ENCODE measurements at places on chromosomes 3 and 15.

DNA sequence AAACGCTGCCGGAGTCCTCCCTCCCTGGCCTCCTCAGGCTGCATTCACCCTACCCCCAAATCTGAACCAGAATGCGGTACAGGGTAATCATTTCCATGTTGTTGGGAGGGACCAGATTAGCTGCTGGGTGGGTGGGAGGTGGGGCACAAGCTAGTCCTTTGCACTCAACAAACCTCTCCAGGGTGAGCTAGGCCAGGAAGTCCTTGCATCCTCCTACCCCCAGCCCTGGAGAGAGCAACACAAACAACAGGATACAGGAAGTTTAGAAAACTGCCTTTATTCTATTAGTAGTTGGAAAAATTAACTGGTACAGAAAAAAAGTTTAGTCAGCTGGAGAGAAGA, 702 bp upstream of the GPX1 start:
- no peak for DNase-seq

DNA sequence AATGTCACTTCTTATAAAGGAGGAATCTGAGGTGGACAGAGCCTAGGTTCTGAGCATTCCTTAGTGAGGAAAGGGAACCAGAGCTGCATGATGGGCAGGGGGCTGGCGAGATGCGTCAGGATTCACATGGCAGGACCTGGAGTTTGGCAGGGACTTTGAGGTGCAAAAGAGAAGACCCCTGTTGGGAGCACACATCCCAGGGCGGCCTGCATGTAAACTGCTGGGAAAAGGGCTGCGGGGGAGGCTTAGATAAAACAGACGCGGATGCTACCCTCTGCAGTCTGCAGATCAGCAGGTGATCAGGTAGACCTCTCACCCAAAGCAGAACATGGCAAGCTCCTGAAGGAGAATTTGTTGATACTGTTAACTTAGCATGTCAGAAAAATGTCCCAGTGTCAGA, 168.4 kb downstream of the VGLL4 start:
- no peak for DNase-seq

- DNase-seq: peak; percentile 30
These were observed 1.6 kb downstream of the RFTN1 start for GRCh38 chr3:16511681-16512434.

DNA sequence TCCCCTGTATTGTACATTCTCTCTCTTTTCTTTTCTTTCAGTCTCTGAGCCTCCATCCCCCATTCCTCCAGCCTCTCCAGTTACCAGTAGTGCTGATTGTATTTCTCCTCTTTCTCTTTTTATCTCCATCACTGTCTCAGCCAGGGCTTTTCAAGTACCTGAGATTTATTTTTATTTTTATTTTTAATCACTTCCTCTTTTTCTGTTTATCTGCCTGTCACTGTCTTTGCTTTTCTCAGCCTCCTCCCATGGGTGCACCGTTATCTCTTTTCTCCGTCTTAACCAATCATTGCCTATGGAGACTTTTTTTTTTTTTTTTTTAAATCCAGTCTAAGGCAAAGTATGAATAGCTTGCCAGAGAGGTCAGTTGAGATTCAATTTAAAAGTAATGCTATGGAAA, 359.3 kb downstream of the GAP43 start:
- no peak for DNase-seq

DNA sequence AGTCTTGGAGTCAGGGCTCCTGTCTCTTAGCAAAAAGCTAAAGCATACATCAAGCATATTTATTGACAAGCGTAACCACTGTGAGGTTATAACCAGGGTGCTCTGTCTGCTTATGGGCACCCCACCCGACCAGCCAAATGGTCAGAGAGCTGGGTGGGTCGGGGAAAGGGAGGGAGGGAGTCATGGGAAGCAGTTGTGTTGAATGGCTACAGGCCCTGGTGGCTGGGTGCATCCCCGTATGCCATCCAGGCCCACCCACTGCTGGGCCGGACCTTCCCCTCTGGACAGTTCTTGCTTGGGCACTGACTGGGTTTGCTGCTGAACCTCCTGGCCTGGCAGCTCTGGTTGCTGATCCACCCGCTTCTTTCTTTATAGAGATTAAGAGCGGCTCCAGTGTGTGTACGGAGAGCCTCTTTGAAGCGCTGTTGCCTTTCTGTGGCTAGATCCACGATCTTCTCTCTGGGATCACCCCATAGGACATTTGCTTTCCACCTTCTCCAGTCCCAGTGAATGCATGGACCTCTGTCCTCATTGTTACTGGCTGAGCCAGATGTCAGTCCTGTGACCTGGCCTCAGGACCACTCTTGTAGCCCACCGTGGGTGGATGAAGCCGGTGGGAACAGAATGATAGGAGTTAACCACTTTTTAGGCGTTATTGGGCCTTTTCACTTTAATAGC, 59.6 kb downstream of the SMAD3 start:
- no peak for DNase-seq

GRCh38 chr3:42055291-42055690, 35.9 kb upstream of the TRAK1 start:
- no peak for DNase-seq

- DNase-seq: peak; percentile 67
These were observed at the start of gene C15orf39 for GRCh38 chr15:75201616-75202250. Gene C15orf39 (plus strand): TSS chr15:75201882. CDS start chr15:75206049, 4,167 bp downstream.

DNA sequence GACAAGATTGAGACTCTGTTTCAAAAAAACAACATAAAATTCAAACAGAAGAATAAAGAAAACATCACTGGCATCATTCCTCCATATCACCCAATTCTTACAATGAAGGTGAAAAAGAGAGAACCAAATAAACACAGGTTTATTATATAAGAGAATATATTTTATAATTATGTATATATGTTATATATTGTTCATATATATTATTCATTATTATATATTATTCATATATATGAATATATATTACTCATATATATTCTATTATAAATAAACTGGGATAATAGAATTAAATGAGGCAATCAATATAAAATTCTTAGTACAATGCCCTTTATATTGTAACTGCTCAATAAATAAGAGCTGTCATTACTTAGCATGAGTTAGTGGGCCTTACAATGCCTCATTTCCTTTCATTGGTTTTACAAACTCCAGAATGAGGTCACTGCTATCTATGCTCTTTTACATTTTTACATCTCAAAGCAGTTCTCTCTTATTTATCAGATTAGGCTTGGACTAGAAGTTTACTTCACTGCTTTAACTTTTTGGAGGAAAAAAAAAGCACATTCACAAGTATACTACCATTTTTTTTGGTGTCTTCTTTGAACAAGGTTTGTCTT, 135.5 kb upstream of the TTC14 start:
- DNase-seq: no peak

DNA sequence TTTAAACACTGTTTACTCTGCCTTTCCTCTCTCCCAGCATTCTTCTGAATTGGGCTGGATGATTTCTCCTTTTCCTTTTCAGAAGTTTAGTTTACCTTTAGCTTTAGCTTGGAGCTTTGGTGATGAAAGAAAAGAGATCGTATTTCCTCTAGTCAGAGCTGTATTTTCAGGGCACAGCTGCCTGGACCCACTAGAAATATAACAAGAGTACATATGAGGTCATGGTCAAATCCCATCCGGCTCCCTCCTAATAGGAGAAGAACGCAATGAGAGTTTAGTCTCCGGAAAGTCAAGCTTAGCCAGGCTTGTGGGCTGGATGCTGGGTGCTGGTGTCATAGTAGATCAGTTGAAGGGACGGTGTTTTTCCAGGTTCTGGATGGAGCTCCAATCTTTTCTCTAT, 177.1 kb upstream of the PFN2 start:
- no peak for DNase-seq

GRCh38 chr3:45311953-45312801, 76.2 kb upstream of the LARS2 start:
- DNase-seq: no peak

DNA sequence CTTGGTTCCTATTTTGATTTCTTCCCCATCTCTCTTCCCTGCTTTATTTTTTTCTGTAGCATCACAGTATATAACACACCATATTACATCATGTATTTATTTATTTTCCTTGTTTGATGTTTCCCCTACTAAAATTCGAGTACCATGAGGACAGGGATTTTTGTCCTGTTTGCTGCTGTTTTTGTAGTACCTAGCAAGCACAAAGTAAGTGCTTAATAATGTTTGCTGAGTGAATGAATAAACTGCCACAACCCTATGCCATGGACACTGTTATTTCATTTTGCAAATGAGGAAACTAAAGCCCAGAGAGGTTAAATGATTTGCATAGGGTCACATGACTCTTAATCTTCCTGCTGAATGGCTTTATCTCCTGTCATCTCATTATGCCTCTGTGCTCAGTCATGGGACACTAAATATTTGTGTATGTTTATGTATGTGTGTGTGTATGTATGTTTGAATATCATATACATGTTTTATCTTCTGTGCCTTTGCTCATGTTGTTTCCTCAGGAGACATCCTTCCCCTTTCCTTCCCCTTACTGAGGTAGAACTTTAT, 26.1 kb upstream of the MGA start:
- no peak for DNase-seq

GRCh38 chr3:160134454-160134853, 90.8 kb upstream of the C3orf80 start:
- DNase-seq: no peak

- DNase-seq: no peak
These were observed 14.8 kb downstream of the THRB start for GRCh38 chr3:24479816-24480215.

DNA sequence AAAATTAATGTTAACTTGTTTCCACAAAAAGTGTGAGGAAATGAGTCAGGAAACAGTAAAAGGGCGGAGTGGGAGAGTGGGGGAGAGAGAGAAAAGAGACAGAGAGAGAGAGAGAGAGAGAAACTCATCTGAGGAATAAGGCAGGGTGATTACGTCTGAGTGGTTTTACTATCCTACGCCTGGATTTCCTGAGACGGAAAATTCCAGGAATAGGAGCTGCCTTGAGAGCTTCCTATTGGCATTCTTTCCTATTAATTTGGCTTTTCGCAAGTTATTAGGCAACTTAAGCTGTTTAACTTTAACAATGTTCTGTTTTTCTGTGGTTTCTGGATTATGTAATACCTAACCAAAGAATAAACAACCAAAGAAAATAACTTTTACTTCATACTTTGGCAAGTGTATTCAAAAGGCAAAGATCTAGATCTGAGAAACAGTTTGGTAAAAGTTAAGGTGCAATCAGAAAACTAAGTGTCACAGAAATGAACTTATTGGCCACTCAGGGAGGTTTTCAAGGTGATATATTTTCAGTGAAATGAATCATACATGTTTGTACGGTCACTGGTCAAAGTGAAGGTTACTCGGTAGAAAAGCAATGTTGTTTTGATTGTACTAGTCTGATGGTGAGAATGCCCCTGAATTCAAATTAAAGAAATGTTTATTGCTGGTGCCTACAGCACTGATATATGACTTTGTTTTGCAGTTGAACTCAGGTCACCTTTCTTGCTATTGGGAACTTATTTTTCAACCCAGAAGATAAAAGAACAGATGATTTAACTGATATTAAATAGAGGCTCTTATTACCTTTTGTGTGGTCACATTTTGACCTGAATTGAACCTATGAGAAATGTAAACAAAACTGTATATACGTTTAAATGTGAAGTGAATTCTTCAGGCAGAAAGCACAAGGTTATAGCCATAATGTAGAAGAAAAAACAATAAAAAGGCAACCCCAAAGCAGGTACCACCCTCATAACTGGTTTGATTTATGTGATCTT, 39.9 kb upstream of the TNFSF10 start:
- DNase-seq: no peak

DNA sequence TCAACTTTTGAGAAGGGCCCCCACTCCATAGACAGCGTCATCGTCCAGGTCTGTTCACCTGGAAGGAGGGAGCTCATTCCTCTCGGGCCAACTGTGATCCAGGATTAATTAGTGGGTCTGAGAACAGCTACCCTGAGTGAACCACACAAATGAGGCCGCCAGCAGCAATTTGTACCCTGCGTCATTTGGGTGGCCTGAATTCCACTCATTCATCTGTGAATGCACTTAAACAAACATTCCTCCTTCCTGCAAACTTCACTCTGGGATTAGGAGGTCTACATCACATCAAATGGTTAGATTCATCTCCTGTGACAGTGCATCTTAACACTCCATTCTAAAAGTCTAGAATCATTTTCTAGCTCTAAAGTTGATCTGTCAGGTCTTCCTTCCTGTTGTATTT, 201.8 kb downstream of the GABRG3 start:
- no peak for DNase-seq

DNA sequence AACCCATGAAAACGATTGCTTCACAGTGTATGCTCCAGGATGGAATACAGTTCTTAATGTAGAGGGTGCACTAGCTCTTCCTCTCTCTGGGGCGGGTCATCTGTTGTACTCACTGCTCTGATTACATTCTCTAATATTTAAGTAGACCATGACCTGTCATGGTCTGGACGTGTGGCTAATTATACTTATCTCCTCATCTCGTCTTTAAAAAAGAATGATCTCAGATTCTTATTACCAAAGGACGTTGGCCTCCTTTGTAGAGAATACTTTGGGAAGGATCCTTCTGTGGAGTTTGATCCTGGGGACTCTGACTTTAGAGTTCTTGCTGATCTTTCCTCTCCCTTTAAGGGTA, 48.4 kb upstream of the TRAK1 start:
- DNase-seq: no peak

- no peak for DNase-seq
These were observed 116.2 kb upstream of the LRRFIP2 start for GRCh38 chr3:37290551-37290950.

DNA sequence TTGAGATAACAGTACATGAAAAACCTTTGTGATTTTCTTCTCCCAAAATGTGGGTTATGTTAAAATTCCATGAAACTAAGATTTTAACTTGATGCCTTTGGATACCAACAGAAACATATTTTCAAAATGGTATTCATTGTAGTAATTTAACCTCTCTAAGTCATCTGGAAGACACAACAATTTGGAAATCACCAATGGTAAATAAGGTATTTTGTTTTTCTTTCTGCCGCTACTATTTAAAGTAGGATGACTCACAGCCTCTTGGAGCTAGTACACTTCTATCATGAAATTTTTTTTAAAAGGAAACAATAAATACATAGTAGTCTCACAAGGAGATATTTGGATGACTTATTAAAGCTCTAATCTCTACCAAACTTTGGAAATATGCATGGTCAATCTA, 291.6 kb upstream of the VEPH1 start:
- no peak for DNase-seq

DNA sequence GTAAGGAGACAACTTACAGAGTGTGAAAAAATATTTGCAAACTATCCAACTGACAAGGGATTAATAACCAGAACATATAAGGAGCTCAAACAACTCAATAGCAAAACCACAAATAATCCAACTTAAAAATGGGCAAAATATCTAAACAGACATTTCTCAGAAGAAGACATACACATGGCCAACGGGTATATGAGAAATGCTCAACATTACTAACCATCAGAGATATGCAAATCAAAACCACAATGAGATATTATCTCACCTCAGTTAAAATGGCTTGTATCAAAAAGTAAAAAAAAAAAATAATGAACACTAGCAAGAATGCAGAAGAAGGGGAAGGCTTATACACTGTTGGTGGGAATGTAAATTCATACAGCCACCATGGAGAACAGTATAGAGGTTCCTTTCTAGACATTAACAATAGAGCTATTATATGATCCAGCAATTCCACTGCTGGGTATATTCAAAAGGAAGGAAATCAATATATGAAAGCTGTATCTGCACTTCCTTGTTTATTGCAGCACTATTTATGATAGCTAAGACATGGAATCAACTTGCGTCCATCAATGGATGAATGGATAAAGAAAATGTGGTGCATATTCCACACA, 998.6 kb downstream of the NAALADL2 start:
- no peak for DNase-seq
